ENCODE measurements at places on chromosomes 12 and 14. TPM values are rescaled to one million over a fixed set of nuclear protein-coding genes. Genes with fewer than 3 reads are reported as not detected.

The GPR132 gene
- under 0.01 TPM for total RNA-seq

The ABCD2 gene
- total RNA-seq: not detected

DNA sequence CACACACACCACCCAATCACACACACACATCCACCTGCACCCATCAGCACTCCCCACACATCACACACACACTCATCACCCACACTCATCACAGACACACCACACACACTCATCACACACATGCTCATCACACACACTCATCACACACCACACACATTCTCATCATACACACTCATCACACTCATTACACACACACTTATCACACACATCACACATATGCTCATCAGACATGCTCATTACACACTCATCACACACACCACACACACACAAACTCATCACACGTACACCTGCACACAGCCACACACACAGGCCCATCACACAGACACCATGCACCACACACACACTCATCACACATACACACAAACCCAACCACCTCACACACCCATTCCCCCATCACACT lies 107.5 kb upstream of the C14orf180 start:
- no peak overlapping the region for H3K27ac ChIP-seq
- no peaks in the 10 kb centered on the region for H3K27me3 ChIP-seq
- H3K36me3 ChIP-seq: no peaks in the 10 kb centered on the region

The ANO4 gene
- total RNA-seq: 10.2 TPM

The SLC24A4 gene
- under 0.01 TPM for total RNA-seq

The RAB21 gene
- 30.8 TPM for total RNA-seq

The KLRF1 gene
- not detected for total RNA-seq

GRCh38 chr14:61456720-61457119 lies 135.3 kb downstream of the PRKCH start:
- H3K36me3 ChIP-seq: no peaks in the 10 kb centered on the region
- no peaks in the 10 kb centered on the region for H3K4me1 ChIP-seq
- no peak overlapping the region for H3K4me3 ChIP-seq
- DNase-seq: peak; percentile 73

The PTGR2 gene
- total RNA-seq: 2.8 TPM

Measured in IMR-90 (cell line).